ENCODE measurements at places on chromosomes 1 and 21.

GRCh38 chr1:7171574-7171973, 386.3 kb downstream of the CAMTA1 start:
- DNase-seq: no peak

DNA sequence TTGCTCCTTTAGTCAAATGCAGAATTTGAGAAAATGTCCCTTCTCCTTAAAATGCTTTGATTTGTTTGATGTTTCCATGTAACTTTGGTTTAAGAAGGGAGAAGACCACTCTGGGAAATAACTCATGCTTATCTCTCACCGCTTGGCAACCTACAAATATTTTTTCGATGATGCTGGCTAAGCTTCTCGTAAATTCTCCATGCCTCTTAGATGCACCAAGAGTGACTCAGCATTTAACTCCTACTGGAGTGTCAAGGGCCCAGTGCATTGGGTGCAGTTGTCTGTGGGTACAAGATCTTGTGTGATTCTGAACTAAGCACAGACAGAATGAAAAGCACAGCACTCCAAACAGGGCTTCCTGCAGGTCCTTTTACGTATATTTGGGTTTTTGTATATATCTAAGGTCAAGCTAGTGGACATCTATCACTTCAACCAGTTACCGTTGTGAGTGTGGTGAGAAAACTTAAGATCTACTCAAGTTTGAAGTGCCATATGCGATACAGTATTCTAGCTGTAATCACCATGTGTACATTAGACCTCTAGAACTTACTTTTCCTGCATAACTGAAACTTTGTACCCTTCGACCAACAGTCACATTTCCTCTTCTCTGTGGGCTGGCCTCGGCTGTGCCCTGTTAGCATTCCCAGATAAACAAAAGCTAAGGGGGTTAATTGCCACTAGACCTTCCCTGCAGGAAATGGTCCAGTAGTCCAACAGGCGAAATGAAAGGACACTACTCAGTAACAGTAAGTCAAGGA, 55.8 kb downstream of the COL18A1 start:
- DNase-seq: no peak

- DNase-seq: no peak
Measured at GRCh38 chr1:214801191-214801590, 198.2 kb downstream of the CENPF start.

GRCh38 chr21:29557200-29557599, 258.5 kb downstream of the BACH1 start:
- DNase-seq: no peak

GRCh38 chr1:160009081-160009480, 22.7 kb downstream of the PIGM start:
- no peak for DNase-seq

DNA sequence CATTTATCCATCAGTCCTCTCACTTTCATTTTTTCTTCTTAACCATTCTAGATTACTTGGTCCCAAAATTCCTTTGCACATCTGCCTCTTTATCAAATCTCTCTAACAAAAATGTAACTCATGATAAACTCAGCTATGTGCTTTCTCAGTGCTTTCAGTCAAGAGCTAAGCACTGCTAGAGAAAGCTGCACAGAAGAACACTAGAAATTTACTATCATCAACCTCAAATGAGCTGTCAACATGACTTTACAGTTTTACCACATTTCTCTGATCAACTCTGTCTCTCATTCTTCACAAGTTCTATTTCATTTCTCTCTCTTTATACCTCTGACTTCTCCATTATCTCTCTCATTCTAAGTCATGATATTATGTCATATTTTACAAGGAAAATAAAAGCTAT, 54.2 kb upstream of the PRKACB start:
- DNase-seq: no peak

- DNase-seq: no peak
Measured at GRCh38 chr1:32797456-32797855, 19.7 kb downstream of the YARS1 start.

- DNase-seq: peak; percentile 48
Measured at GRCh38 chr1:24558902-24559791, 3.3 kb downstream of the NCMAP start.

DNA sequence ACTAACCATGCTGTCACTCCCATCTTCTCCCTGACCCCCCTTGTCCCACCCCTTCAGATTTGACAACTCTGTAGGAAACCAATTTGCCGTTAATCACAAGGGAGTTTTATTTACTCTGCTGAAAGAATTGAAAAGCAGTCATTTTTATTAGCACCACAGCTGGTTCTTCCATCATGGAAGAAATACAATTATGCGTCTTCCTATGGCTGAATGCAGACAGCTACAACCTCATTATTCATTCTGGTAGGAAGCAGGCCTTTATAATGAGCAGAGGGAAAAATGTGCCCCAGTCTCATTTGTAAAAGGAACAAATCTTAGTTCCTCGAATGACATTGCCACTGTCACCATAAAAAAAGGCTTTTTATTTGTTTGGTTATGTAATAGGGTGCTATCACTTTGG, 35.2 kb downstream of the JUN start:
- DNase-seq: no peak

GRCh38 chr1:22104094-22104493, 38.8 kb downstream of the WNT4 start:
- no peak for DNase-seq

DNA sequence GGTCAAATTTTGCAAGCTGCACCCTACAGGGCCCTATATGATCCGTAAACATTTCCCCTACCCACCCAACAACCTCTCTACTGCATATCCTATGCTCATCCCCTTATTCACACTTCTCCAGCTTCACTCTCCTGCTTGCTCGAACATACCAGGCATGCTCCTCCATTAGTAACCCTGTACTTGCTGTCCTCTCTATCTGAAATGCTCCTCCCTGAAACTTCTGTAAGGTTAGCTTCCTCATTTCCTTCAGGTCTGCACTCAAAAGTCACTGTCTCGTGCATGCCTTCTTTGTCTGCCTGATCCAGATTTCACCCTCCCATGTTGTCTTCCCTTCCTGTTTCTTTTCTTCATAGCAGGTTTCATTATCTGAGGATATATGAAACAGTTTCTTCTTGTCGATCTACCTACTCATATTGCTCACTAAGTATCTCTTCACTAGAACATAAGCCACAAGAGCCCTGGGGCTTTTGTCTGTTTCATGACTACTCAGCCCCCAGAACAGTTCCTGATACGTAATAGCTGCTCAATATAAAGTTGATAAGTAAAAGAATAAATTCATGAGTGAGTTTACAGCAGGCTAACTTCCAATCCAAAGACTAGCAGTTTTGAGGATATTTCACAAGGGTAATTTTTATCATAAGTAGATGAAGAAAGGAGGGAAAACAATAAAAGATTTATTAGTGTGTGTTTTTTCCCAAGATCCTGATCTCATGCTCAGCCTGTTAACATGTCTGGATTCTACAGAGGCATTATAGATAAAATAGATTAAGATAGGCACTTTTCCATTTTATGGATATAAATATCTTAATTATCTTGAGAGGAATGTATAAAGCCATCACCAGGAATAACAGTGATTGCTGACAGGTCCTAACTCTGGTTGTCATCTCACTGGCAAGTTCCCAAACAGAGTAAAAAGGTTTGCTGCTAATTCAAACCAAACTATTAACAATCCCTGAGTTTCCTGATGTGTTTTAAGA, 392.5 kb upstream of the ESRRG start:
- DNase-seq: no peak
